Gastrocnemius medialis (tissue), 4 donors: ENCODE measurements at places on chromosomes 11 and 22. TPM values are rescaled to one million over a fixed set of nuclear protein-coding genes. Genes with fewer than 3 reads are reported as not detected.

The CREB3L1 gene
- total RNA-seq = 0.27 TPM

DNA sequence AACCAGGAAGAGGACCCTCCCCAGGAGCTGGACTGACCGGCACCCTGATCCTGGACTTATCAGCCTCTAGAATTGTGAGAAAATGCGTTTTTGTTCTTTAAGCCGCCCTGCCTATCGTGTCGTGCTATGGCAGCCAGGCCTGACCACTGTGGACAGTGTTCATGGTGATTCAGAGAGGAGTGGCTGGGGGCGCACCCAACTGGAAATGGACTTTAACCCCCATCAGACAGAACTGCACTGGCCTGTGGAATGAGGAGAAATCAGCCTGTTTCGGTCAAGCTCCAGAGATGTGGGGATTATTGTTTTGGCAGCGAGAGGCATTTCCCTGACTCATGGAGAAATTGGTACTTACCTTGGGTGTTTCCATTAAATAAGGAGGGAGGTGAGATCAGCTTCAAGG is 1437.8 kb downstream of the BRD1 start:
- H3K36me3 ChIP-seq = no peaks in the 10 kb centered on the region
- no peak for DNase-seq
- no peaks in the 10 kb centered on the region for H3K27me3 ChIP-seq
- no peaks in the 10 kb centered on the region for H3K4me1 ChIP-seq

The PIH1D2 gene
- 1.3 TPM for total RNA-seq

DNA sequence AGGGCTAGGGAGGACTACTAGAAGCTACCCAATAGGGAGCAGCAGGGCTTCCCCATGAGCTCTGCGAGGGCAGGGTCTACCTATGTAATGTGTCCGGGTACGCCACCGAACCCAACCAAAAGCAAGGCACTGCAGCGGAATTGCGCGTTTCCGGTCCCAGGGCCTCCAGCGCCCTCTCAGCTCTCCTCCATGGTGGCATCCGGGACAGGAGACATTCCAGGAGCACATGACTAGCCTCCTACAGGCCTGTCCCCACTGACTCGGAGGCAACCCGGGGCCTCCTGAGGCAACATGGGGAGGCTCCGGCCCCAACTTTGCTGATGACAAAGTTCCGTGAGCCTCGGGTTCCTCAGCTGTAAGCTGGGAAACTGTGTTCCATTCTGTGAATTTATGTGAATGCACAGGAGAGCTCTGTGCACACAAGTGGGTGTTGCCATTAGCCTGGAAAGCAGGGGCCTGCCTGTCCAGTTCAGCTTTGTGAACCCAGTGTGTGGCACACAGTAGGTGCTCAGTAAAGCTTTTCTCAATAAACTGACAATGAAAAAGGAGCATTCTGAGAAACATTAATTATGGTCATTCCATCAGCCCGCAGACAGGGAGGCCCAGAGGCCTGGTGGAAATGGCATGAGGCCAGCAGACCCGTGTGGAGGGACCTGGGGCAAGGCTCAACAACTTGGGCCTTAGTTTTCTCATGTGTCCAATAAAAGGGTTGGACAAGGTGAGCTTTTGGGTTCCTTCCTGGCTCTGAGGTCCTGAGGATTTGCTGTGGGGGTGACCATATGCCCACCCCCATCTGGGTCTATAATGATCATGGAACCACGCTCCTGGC is 50.3 kb downstream of the CHRDL2 start:
- H3K27me3 ChIP-seq = no peaks in the 10 kb centered on the region
- no peak for DNase-seq
- peaks cover 13% of the 10 kb centered on the region for H3K4me1 ChIP-seq
- H3K4me3 ChIP-seq = no peak overlapping the region

- H3K27ac ChIP-seq = no peak overlapping the region
- DNase-seq = no peak
- no peaks in the 10 kb centered on the region for H3K4me1 ChIP-seq
- no peak overlapping the region for H3K4me3 ChIP-seq
- no peaks in the 10 kb centered on the region for H3K36me3 ChIP-seq
Observed at GRCh38 chr11:129289350-129290040, 86.2 kb upstream of the BARX2 start.

GRCh38 chr22:23580576-23581259 is 628 bp upstream of the IGLL1 start:
- H3K4me3 ChIP-seq = no peak overlapping the region
- DNase-seq = no peak
- no peak overlapping the region for H3K27ac ChIP-seq
- H3K36me3 ChIP-seq = no peaks in the 10 kb centered on the region
- H3K4me1 ChIP-seq = no peaks in the 10 kb centered on the region

DNA sequence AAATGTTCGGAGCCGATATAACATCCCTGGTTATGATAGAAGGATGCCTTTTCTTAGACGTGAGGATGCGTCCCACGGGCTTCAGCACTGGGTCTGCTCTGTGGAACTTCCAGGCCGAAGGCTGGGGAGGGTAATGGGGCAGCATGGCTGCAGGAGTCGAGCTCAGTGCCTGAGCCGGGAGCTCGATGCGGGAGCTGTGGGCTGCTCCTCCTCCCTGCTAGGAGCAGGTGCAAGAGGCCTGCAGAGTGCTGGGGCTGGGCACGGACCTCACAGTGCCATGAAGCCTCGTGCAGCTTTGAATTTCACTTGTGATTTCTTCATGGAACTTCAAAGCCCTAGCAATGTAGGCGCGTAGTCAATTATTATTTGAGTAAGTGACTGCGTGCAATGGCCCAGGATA is 6.0 kb downstream of the TUBA8 start:
- H3K27me3 ChIP-seq = no peaks in the 10 kb centered on the region
- peak overlapping the region; percentile 95 for H3K27ac ChIP-seq
- no peaks in the 10 kb centered on the region for H3K36me3 ChIP-seq
- no peak overlapping the region for H3K4me3 ChIP-seq
- peaks cover 95% of the 10 kb centered on the region for H3K4me1 ChIP-seq
- DNase-seq = peak; percentile 75

- no peak for DNase-seq
- H3K27me3 ChIP-seq = no peaks in the 10 kb centered on the region
- no peak overlapping the region for H3K4me3 ChIP-seq
- no peaks in the 10 kb centered on the region for H3K4me1 ChIP-seq
Observed at GRCh38 chr11:62905296-62905695, 15.9 kb downstream of the CHRM1 start.

The PACSIN3 gene
- total RNA-seq = 223 TPM

The FXYD6 gene
- total RNA-seq = 2.9 TPM

GRCh38 chr11:27612932-27613880 is 87.0 kb downstream of the BDNF start:
- H3K27me3 ChIP-seq = no peaks in the 10 kb centered on the region
- H3K4me3 ChIP-seq = no peak overlapping the region
- no peaks in the 10 kb centered on the region for H3K36me3 ChIP-seq
- no peak overlapping the region for H3K27ac ChIP-seq
- no peaks in the 10 kb centered on the region for H3K4me1 ChIP-seq

GRCh38 chr11:1167751-1168231 is 10.0 kb downstream of the MUC5AC start:
- no peak for DNase-seq
- no peaks in the 10 kb centered on the region for H3K4me1 ChIP-seq
- H3K27ac ChIP-seq = no peak overlapping the region
- H3K36me3 ChIP-seq = no peaks in the 10 kb centered on the region

The ZNF70 gene
- total RNA-seq = 3.1 TPM

GRCh38 chr11:110373051-110373702 is 56.6 kb upstream of the FDX1 start:
- H3K4me1 ChIP-seq = peaks cover 3% of the 10 kb centered on the region
- H3K27ac ChIP-seq = peak overlapping the region; percentile 16
- H3K36me3 ChIP-seq = no peaks in the 10 kb centered on the region
- H3K27me3 ChIP-seq = no peaks in the 10 kb centered on the region
- H3K4me3 ChIP-seq = no peak overlapping the region

GRCh38 chr11:2553886-2554285 is 109.1 kb downstream of the KCNQ1 start:
- no peak overlapping the region for H3K4me3 ChIP-seq
- no peaks in the 10 kb centered on the region for H3K27me3 ChIP-seq
- H3K36me3 ChIP-seq = no peaks in the 10 kb centered on the region
- no peak overlapping the region for H3K27ac ChIP-seq
- no peak for DNase-seq

The CST6 gene
- total RNA-seq = 3.1 TPM

GRCh38 chr11:46537537-46538295 is 56.1 kb downstream of the AMBRA1 start:
- H3K36me3 ChIP-seq = no peaks in the 10 kb centered on the region
- H3K4me1 ChIP-seq = peaks cover 32% of the 10 kb centered on the region
- H3K4me3 ChIP-seq = no peak overlapping the region

- H3K4me3 ChIP-seq = no peak overlapping the region
- H3K36me3 ChIP-seq = no peaks in the 10 kb centered on the region
- no peak for DNase-seq
Observed at GRCh38 chr22:49561976-49562375, 265.7 kb downstream of the BRD1 start.

GRCh38 chr22:27973846-27974245 is 54.8 kb upstream of the PITPNB start:
- no peaks in the 10 kb centered on the region for H3K4me1 ChIP-seq
- H3K36me3 ChIP-seq = no peaks in the 10 kb centered on the region
- H3K27ac ChIP-seq = no peak overlapping the region
- DNase-seq = no peak
- no peaks in the 10 kb centered on the region for H3K27me3 ChIP-seq
- H3K4me3 ChIP-seq = no peak overlapping the region

DNA sequence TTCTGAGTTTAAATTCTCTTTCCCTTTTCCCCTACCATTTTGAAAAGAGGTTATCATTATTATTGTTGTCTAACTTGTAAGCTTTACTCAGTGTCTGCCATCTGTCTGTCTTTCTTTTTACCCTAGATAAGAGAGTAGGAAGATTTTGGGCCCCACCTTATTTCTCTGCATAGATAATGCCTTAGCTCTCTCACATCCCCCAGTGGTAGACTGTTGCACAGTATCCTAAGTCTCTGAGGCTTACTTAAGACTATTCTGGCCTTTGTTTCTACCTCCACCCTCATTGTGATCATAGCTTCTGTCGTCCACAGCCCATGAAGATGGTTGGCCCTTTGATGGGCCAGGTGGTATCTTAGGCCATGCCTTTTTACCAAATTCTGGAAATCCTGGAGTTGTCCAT is 3.6 kb upstream of the OR51L1 start:
- no peak overlapping the region for H3K27ac ChIP-seq
- H3K27me3 ChIP-seq = no peaks in the 10 kb centered on the region

The RAC2 gene
- 1.9 TPM for total RNA-seq

DNA sequence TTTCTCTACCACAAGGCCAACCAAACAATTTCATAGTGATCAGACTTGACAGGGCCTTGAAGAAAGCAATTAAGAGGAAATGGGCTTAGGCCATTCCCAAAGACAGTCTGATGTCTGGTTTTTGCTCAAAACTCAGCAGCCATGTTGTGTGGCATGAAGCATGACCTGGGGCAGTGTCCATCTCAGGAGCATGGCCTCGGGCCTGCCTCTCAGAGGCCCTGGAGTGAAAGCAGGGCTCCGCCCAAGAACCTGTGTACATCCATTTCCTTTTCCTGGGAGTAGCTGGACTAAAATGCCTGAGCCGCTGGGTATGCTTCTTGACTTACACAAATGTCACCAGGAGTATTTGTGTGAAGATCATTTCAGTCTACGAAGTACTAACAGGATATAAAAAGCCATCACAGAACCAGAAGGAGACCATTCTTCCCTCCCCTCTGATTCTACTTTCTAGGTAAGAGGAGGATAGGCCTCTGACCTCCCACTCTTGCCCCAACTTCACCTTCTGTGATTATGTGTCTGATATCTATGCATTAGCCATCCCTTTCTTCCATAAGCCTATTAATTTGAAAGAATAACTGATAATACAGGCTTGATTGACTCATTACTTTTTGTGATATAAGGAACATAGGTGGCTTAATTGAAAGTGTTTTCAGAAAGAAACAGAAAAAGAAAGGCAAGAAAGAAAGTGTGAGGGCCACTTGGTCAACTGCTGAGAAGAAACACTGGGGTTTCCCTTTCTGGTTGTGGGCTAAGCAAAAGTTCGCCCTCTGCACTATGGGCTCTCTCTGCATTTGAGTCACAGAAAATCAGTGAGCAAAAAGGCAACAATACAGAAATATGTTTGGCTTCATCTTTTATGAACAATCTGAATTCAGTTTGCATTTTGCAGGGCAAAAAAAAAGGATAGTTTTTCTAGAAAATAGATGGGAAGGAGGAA is 188.6 kb upstream of the MTMR2 start:
- no peak overlapping the region for H3K4me3 ChIP-seq
- no peaks in the 10 kb centered on the region for H3K27me3 ChIP-seq
- no peaks in the 10 kb centered on the region for H3K36me3 ChIP-seq
- no peak for DNase-seq
- no peaks in the 10 kb centered on the region for H3K4me1 ChIP-seq

- H3K4me1 ChIP-seq = peaks cover 33% of the 10 kb centered on the region
- H3K27me3 ChIP-seq = no peaks in the 10 kb centered on the region
- no peak for DNase-seq
- no peak overlapping the region for H3K27ac ChIP-seq
Observed at GRCh38 chr11:67264877-67265632, 1.2 kb upstream of the GRK2 start.

DNA sequence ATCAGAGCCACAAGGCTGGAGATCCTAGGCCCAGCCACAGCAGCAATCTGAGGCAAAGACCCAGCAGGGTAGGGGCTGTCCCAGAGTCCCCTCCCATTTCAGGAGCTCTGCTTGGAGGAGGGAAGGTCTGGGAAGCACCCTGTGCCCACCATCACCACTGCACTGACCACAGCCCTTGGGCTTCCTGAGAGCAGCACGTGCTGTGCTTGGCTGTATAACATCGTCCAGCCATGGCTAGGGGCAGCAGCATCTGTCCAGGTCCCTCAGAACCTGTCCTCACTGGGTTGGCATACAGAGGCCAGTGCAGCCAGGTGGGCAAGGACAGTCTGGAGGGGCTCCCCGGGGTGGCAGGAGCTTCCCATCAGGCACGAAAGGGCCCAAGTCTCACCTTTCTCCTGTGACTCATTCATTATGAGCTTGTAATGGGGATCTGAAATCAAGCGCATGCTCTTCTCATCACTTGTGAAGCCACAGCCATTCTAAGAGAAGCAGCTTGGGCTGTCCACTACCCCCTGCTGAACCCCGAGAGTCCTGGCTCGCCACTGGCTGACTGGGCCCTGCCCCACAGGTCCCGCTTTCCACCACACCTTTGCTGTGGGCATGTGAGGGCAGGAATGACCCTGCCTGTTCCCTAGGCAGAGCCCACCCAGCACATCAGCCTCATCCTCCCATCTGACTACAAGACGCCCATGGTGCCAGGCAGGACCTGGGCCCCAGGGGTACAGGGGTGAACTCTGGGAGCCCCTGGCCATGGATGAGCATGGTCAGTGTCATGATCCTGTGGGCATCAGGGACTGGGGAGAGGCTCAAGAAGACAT is 83.3 kb downstream of the MED15 start:
- no peak overlapping the region for H3K27ac ChIP-seq
- no peak overlapping the region for H3K4me3 ChIP-seq
- H3K4me1 ChIP-seq = no peaks in the 10 kb centered on the region
- peaks cover 23% of the 10 kb centered on the region for H3K36me3 ChIP-seq

- H3K27ac ChIP-seq = no peak overlapping the region
- H3K27me3 ChIP-seq = no peaks in the 10 kb centered on the region
- DNase-seq = no peak
- H3K4me3 ChIP-seq = no peak overlapping the region
Observed at GRCh38 chr11:68867066-68867465, 25.4 kb upstream of the CPT1A start.
